ENCODE measurements at places on chromosomes 5 and 9.

DNA sequence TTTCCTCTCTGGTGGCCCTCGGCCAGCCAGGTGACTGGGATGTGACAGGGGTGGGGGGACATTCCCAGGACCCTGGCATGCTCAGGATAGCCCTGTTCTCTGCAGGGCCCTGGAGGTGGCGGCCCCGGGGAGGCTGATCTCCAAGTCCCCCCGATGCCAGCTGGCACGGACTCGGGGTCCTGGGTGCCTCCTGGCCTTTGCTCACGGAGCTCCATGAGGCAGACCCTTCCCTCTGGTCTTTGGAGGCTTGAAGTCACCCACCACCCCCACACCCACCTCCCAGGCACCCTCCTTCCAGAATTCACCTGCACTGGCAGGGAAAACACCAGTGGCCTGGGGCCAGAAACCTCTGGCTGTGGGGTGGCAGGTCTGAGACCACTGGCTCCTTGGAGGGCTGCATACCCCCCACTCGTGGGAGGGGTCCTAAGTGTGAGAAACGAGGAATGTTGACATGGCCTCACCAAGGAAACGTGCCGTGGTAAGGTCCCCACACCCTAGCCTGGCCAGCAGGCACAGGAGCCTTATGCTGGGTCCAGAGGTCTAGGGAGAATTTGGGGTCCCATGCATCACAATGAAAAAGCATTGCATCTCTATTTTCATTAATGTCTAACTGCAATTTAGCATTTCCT is 130.8 kb upstream of the FAM120A start:
- no peak for DNase-seq

DNA sequence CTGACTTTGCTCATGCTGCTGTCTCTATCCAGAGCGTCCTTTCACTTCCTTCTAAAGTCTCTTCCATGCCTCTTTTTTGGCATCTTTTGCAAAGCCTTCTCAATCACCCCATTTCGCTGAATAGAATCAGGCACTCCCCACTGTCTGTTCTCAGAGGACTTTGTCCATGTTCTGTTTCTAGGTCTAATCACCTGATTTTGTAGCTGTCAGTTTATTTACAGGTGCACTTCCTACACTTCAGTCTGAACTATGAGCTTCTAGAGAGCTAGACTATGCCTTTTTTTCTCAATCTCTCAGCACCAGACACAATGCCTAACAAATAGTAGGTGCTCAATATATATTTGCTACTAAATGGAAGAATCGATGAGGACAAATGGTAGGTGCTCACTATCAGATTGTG is 29.9 kb downstream of the TLR4 start:
- no peak for DNase-seq

- no peak for DNase-seq
Measured at GRCh38 chr9:21383627-21384026, 1.6 kb downstream of the IFNA2 start.

DNA sequence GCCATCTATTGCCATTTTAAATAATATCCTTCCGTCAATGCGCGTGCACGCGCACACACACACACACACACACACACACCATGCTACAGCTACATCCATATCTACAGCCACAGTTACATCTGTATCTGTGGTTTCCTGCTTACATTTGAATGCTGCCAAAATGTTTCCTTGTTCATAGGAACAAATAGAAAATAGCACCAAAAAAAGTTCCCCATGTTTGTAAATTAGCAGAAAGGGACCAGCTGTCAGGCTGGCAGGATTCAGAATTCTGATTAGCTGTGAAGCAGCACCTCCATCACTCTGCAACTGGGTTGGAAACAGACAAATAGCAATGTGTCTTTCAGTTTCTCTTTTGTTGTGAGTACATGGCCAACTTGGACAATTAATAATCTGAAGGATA is 601.5 kb downstream of the IRX1 start:
- DNase-seq: no peak

GRCh38 chr9:131337131-131337848 is 47.8 kb downstream of the PLPP7 start:
- no peak for DNase-seq

GRCh38 chr9:135253305-135254004 is 166.0 kb downstream of the OLFM1 start:
- no peak for DNase-seq

GRCh38 chr5:81172710-81173109 is 60.4 kb upstream of the CKMT2 start:
- DNase-seq: no peak

GRCh38 chr5:179166171-179166885 is 106.2 kb downstream of the ZNF354C start:
- DNase-seq: no peak

- DNase-seq: no peak
Measured at GRCh38 chr5:82816926-82817325, 260.3 kb downstream of the TMEM167A start.

GRCh38 chr9:104927216-104927911 is 591 bp downstream of the ABCA1 start:
- DNase-seq: no peak

- DNase-seq: no peak
Measured at GRCh38 chr9:13351778-13352386, 72.4 kb upstream of the MPDZ start.

GRCh38 chr5:143277536-143277935 is 126.0 kb downstream of the NR3C1 start:
- DNase-seq: no peak

DNA sequence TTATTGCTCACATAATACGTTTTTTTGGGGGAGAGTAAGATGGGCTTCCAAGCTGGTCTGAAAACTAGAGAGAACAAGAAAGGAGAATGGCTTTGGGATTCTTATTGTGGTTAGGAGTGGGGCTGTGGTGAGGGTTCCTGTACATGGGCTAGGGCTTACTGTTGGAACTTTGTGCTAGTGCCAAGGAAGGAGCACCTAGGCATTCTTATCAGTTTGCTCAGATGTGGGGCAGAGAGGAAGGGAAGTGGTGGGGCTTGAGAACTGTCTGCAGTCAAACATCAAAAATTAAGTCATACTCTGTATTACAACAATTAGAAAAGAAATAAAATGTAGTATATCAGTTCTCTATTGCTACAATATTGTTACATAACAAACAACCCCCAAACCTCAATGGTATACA is 4.0 kb upstream of the THBS4 start:
- DNase-seq: no peak

DNA sequence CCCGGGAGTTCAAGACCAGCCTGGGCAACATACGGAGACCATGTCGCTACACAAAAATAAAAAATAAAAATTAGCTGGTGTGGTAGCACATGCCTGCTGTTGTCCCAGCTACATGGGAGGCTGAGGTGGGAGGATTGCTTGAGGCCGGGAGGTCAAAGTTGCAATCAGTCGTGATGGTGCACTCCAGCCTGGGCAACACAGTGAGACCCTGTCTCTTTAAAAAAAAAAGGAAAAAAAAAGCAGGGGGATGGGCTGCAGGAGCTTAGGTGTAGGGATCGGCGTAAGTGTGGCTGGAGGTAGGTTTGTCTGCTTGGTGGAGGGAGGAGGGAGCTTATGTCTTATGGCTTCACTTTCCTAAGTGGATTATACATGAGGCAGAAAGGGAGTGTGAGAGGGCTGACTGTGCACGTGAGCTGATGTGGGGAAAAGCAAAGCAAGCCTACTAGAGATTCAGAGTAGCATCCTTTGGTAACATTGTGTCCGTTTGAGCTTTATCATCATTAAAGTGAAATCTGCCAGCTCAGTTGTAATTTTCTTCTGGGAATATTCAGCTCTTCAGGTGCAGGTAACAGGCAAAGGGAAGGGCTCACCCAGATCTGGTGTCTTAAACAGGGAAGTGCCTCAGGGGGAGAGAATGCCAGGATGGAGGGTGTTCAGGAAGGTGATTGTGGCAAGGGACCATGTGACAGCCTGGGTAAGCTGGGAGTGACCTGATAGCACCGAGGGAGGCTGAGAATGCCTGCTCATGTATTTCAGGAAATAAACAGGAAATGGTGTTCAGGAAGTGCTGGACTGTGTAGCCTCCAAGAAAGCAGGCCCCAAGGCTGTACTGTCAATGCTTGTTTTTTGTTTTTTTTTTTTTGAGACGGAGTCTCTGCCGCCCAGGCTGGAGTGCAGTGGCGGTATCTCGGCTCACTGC is 17.6 kb upstream of the SETX start:
- no peak for DNase-seq

DNA sequence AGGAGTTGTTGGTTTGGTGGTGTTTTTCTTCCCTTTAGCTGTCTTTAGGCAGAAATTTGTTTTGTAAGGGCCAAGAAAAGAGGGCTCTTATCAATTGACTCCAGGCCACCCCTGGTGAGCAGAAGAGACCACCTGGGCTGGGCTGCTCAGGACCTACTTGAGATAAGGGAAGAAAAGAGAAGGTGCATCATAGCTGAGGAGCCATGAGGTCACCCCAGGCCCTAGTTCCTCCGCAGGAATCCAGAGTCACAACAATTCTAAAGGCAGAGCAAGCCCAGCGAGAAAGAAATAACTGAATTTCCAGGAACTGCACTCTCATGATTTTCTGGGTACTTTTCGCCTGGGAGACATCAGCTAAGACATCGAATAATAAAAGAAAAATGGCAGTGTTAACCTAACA is 34.9 kb downstream of the RFK start:
- DNase-seq: no peak

DNA sequence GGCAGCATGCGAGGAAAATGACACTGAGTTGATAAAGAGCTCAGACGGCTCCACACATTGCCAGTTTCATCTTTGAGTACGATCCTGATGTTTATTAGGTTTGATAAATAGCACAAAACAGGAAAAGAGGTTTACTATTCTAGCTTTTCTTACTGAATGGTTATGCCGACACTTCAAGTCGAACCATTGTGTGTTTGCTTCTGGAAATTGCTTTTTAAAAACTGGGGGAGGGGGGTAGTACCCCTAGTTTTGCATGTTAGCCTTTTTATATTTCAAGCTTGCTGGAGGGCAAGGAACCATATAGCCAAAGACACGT is 5.2 kb downstream of the PTCH1 start:
- DNase-seq: no peak

GRCh38 chr5:118016396-118016795 is 972.0 kb downstream of the DTWD2 start:
- DNase-seq: no peak

- no peak for DNase-seq
Measured at GRCh38 chr5:9784231-9784630, 154.1 kb upstream of the TAS2R1 start.

DNA sequence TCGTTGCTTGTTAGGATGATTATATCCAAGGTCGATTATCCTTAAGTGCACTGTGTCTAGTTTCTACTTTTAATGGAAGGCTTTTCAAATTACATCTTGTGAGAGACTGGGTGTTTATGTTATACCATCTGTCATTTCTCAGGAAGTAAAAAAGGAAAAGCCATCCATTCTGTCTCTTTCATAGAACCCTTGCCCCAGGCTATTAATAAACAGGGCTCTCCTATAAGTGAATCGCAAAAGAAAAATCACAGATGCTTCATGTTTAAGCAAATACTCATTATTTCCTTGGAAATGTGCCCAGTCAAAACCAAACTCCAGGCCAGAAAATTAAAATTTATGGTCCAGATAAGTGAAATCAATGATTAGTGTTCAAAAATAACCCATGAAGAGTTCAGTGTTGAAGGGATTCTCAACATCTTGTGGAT is 58.1 kb downstream of the STARD4 start:
- no peak for DNase-seq

Data from activated T-helper 1 cell treated with Interleukin-2 at 50 U/mL for 16 hours (primary cell).